ENCODE measurements at places on chromosomes 2 and 18.

GRCh38 chr18:45588376-45589355, 26.6 kb upstream of the SLC14A2 start:
- peak; percentile 50 for DNase-seq

DNA sequence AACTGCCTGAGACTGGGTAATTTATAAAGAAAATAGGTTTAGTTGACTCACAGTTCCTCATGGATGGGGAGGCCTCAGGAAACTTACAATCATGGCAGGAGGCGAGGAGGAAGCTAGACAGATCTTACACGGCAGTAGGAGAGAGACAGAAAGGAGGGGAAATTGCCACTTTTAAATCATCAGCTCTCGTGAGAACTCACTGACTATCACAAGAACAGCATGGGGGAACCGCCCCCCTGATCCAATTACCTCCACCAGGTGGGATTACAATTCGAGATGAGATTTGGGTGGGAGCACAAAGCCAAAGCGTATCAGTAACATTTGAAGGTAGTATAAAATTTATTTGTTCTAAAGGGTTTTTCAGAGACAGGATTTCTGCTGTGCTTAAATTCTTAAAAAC, 5.4 kb downstream of the GALM start:
- DNase-seq = no peak

- DNase-seq = no peak
Observed at GRCh38 chr2:156430236-156430979, 5.8 kb upstream of the GPD2 start.

- DNase-seq = no peak
Observed at GRCh38 chr2:189858291-189858690, 74.0 kb downstream of the PMS1 start.

- peak; percentile 27 for DNase-seq
Observed at GRCh38 chr2:6958616-6959235, 41.5 kb downstream of the RNF144A start.

DNA sequence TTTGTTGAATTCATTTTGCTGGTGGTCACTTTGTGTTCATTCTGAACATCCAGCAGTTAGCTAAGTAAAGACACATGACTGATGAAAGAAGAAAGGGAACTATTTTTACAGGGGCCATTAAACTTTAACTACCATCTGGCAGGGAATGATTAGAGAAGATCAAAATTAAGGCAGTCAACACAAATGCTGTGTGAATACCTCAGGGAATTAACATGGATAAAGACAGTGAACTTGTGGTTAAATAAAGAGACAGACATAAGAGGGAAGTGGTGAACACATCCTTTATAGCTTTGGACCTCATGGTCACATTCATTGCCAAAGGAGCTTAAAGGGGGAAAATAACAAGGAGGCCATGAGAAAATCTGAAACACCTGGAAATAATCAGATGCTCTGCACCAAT, 52.6 kb upstream of the ATP5MC3 start:
- no peak for DNase-seq

GRCh38 chr2:46010223-46010924, 286.8 kb upstream of the EPAS1 start:
- no peak for DNase-seq

GRCh38 chr2:79512442-79513401, at the start of gene CTNNA2:
Gene CTNNA2 (plus strand): TSS chr2:79513051.
- no peak for DNase-seq

DNA sequence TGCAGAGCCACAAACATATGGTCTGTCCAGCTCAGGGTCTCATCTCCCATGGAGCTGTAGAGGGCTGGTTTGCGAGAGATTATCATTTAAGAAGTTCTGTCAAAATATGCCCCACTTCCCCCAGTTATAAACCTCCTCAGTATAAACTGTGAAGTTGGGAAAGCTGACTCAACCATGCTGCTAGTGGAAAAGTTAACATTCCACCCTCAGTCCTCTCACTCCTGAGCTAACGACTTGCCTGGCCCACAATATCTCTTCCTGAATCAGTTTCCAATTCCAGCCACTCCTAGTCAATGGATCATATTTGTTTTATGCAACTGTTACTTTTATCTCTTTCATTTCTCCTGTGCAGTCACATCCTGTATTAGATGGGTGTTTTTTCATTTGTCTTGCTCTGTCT, 326.2 kb downstream of the SETBP1 start:
- DNase-seq = no peak

- DNase-seq = no peak
Observed at GRCh38 chr2:24009367-24009679, 562 bp upstream of the MFSD2B start.

DNA sequence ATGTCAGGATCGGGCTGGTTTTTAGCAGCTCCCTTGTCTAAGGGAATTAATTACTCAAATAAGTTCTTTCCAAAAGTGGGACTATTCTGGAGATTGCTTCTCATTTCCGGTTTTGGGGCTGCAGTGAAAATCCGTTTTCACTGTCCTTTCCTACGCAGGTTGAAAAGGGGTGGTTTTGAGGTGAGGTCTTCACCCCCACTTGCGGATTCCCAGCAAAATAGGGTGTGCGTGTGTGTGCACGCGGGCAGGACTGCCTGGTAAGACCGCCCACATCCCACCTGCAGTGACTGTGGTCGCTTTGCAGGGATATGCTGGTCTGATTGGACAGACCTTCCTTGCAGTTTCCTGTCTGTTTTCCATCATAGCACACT, 472 bp upstream of the PLEKHM3 start:
- no peak for DNase-seq

Measured in ureter (tissue), 1 donor.